ENCODE measurements at places on chromosomes 4 and X.

GRCh38 chr4:69470561-69470960, 25.1 kb downstream of the UGT2B4 start:
- no peak for DNase-seq

DNA sequence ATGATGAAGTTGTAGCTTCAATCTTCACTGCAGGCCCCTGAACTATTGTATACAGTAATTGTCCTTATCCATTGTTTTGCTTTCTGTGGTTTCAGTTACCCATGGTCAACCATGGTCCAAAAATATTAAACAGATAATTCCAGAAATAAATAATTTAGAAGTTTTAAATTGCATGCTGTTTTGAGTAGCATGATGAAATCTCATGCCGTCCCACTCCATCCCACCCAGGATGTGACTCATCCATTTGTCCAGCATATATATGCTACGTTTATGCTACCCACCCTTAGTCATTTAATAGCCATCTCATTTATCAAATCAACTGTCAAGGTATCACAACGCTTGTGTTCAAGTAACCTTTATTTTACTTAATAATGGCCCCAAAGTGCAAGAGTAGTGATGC, 34.5 kb downstream of the IQCM start:
- no peak for DNase-seq

- no peak for DNase-seq
These were observed 1075.0 kb upstream of the TENM3 start for GRCh38 chr4:181168011-181168805.

GRCh38 chr4:25343671-25344070, 31.1 kb downstream of the ZCCHC4 start:
- DNase-seq, result no peak

DNA sequence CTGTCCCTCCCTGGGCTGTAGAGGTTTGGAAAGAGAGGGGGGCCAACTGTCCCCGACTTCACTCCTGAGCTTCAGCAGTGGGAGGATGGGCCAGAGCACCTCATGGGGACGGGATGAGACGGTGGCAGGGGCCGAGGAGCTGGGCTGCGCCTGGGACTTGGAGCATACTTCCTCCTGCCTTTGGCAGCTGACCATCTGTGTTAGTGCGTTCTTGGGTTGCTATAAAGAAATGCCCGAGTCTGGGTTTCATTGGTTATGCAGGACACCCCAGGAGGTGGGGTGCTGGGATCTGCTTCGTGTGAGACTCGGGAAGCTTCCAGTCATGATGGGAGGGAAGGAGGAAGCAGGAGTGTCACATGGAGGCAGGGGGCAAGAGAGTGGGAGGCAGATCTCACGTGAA, 7.4 kb downstream of the PSAPL1 start:
- DNase-seq, result no peak

GRCh38 chrX:68428431-68428830, 4.9 kb downstream of the OPHN1 start:
- DNase-seq, result no peak

- no peak for DNase-seq
These were observed 531.0 kb downstream of the SMARCA1 start for GRCh38 chrX:128992107-128992971.

DNA sequence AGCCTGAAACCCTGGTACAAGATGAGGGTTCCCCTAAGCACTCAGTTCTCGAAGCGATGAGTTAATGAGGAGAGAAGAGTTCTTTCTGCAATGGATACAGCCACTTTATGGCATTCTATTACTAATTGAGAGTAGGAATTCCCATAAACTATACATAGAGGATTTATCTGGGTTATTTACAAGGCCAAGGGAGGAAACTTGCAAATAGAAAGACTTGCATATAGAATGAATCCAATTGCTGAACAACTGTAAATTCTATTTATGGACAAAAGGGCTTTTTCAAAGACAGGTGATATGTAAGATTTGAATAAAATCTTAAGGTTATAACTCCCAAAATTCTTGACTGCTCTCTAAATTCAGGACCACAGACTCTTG, 182.2 kb downstream of the PPARGC1A start:
- DNase-seq, result no peak

GRCh38 chrX:50333308-50333707, 128.7 kb downstream of the CCNB3 start:
- DNase-seq, result no peak

DNA sequence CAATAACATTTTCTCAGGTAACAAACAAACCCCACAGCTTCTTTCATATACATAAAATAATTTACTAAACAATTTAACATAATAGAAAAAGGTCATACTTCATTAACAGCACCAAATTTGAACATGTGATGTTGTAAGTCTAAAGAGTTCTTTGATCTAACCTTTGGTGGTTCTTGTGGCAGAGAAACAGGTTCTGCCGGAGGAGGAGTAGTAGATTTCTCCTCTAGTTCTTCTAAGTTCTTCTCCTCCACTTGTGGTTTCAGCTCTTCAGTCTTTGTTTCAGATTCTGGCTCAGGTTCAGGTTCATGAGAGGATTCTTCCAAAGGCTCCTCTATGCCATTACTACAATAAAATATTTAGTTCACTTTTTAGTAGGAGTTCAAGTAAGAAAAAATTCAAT, 18.3 kb downstream of the G3BP2 start:
- DNase-seq, result no peak

DNA sequence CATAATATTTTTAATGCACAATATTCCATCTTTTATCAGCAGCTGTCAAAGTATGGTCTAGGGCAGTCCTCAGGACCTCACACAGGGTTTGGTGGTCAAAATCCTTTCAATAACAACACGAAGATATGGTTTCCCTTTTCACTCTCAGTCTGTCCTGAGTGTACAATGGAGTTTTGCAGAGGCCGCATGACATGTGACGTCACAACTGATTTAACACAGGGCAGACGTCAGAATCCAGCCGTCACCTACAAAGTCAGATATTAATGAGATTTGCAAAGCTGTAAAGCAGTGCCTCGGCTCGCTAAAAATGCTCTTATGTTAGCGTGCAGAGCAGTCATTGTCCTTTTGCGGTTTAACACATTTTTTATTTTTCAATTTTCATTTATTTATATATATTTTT, 12.5 kb downstream of the ABLIM2 start:
- no peak for DNase-seq

DNA sequence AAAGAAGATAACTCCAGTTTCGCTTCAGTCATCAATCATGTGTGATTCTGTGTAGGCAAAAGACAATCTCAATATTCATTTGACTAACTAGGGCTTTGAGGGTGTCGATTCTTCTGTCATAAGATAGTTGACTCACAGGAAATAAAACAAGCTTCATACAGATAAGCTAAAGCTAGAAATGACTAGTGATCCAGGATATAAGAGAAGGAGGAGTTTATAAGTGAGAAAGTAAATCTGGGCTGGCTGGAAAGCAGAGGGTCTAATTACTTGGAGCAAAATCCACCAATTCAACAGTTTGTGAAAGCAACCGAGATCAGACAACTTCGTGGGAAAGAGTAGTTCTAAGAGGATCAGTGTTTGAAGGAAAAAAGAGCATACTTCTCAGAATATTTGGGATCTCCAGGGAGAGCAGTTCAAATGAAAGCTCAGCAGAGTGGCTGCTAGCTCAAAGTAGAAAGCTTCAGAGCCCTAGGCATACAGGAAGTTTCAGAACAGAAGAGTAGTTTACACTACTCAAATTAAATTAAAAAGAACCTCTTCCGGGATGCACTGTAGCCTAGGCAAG, 429.3 kb downstream of the INPP4B start:
- no peak for DNase-seq

DNA sequence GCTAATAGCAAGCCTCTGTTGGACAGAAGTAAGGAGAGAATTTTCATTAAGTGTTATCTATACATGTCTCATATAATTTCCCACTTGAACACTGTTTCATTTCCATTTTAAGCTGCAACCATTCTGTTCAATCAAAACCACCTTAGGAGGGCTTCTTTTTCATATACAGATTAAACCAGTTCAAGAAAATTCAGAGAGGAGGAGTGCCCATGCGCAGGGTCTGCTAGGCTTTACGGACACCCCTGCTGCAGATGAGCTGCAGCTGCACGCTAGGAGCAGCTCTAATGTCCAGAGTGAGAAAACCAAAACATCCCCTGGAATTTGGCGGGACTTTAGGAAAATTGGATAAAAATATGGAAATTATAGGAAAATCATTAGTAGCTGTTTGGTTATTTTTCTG, 541.0 kb downstream of the SPRY1 start:
- DNase-seq, result no peak

DNA sequence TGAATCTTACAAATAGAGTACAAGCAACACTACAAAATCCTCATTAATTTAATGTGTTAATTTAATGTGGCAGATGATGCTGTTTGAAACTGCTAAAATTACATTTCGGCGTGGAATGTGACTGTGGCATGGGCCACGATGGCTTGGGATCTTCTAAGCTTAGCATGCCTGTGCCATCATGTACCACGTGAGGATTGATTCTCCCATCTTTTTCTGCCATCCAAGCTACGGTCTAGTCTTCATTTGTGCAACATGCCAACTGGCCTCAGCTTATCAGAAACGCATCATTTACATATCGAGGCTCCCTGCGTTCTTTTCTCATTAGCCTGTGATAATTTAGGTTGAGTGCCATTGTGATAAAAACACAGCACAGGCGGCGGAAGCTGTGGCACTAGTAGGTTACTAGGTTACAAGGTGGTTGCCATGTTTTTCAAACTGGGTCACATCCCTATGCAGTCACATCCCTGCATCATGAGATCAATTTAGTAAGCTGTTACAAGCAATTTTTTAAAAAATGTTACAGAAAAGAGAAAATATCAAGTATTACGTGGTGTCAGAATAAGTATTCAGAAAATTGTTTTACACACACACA, 189.9 kb upstream of the RBPJ start:
- no peak for DNase-seq

DNA sequence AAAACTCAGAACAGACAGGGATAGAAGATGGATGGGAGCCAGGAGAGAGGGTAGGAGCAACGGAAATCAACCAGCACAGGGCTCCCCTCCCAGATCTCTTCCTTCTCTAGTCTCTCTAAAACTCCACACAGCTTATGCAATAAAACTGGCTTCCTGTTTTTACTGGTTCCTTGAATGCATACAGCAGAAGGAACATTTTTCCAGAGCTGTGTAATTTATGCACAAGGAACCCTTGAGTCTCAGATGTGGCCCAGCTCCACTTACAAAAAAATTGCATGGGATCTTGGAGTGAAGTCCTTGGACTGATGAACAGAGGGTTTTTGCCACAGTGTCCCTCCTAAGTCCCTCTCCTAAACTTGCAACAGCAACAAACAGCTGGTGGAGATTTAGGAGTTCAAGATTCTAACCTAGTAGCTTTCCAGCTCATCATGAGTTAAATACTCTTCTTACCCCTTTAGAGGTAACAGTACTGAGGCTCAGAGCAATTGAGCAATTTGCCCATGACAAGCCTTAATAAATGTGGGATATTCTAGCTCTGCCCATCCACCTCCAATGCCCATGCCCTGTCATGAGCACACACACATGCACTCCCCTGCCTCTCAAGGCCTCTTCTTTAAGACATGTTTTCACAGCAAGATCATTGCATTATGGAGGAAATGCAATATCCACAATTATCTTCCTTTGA, 18.4 kb upstream of the CC2D2A start:
- no peak for DNase-seq

DNA sequence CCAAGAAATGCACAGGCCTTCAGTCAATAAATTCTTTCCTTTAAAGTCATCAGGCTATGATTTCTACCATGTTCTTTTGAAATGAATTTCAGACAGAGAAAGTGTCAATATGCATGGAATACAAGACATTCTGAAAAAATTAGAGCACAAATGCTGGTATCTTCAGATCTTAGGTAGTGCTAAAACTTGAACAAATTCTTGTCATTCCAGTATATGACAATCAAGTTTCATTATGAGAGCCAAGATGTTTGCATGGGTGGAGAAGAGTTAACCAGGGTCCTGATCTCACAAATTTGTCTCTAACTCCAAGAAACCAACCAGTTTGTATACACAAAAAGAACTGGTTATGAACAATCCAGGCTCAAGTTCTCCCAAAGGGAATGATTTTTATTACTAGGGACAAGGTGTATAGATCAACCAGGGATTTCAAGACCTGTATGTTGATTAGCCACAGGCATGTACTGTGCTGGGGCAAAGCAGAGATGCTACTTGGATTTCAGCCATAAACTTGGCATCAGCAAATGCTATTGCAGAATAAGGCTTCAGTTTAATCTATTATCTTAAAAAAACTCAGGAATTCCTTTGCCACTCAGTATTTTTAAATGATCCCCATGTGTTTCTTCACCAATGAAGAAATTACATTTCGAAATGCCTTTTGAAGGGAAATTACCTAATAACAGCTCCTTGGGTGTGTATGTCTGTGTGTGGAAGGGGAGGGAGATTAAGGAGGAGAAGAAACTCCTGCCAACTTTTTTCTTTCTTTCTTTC, 69.7 kb downstream of the FANCB start:
- no peak for DNase-seq

DNA sequence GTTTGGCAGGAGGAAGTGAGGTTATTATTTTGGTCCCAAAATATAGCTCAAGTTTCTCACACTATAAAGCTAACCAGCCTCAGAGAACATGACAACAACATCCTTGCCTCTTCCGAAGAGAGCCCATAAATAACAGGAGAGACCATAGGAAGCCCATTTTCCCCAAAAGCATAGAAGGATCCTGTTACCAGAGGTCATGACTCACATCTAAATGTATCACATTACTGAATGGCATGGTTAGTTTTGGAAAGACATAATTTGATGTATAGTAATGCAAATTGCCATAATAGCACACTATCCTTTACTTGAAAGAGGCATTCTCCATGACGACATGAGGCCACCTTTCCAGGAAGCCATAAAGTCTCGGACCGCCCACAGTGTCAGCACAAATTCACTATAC, 238.8 kb upstream of the GRIA3 start:
- no peak for DNase-seq

DNA sequence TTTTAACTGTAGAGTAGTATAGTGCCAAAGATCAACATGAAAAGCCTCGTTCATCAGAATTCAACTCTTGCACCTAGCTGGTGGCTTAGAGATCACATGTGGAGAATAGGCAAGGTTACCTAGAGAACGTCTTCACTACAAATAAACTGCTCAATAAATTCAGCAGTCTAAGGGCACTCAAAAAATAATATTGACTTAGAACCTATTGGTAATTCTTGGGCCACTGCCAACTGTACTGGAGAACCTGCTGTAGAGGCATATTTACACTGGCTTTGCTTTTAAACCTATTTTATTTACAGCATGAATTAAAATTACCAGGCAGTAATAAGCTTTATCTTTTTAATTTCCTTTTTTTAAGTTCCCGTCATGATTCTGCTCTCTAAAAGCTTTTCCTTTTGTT, 343.7 kb downstream of the PDHA2 start:
- DNase-seq, result no peak

DNA sequence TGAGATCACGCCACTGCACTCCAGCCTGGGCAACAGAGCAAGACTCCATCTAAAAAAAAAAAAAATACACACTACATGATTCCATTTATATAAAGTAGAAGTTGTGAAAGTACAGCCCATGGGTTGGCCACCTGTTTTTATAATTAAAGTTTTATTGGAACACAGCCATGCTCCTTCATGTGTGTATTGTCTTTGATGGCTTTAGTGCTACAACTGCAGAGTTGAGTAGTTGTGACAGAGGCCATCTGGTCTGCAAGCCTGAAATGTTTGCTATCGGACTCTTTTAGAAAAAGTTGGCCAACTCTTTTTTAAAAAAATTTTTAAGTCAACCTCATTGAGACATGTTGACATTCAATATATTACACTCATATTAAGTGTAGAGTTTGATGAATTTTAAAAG, 41.2 kb upstream of the DUSP21 start:
- no peak for DNase-seq

- no peak for DNase-seq
These were observed 20.8 kb downstream of the ENOPH1 start for GRCh38 chr4:82450966-82451755.

All from activated T-cell treated with anti-CD3 and anti-CD28 coated beads for 1 hour (primary cell).